GM23338 (cell line): ENCODE measurements at places on chromosomes 3 and 15. TPM values are rescaled to one million over a fixed set of nuclear protein-coding genes. Genes with fewer than 3 reads are reported as not detected.
A peak's percentile ranks its signal among the peaks of the same experiment; 100 is the strongest.

Gene SETD2
- 37.6 and 45.2 TPM in 2 replicates for total RNA-seq

Gene PAQR5
- 14.5 and 17.7 TPM in 2 replicates for total RNA-seq

GRCh38 chr3:112133626-112134334 lies 732 bp upstream of the GCSAM start:
- no peak overlapping the region for H3K4me3 ChIP-seq
- no peaks in the 10 kb centered on the region for H3K27me3 ChIP-seq
- peaks cover 20% of the 10 kb centered on the region for H3K4me1 ChIP-seq
- H3K36me3 ChIP-seq: no peaks in the 10 kb centered on the region
- DNase-seq: no peak
- no peak overlapping the region for H3K27ac ChIP-seq

Gene GOLGA8K
- total RNA-seq: not detected in 2 replicates

DNA sequence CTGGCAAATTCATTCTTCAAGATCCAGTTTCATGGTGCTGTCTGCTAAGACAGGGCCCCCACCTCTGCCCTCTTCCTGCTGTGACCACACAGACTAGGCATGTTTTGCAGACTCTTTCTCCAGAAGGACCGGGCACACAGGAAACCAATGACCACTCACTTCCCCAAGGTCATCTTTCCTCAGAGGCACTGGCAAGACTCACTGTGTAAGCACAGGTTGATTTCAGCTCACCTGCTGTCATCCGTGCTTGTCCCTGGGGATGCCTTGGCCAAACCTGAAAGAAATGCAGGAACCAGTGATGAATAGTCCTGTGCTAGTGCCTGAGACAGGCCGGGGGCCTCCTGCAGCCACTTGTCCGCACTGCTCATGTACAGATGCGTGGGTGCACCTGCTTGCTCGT lies 33.5 kb downstream of the ALS2CL start:
- no peaks in the 10 kb centered on the region for H3K27me3 ChIP-seq
- no peak for DNase-seq
- H3K4me3 ChIP-seq: no peak overlapping the region

DNA sequence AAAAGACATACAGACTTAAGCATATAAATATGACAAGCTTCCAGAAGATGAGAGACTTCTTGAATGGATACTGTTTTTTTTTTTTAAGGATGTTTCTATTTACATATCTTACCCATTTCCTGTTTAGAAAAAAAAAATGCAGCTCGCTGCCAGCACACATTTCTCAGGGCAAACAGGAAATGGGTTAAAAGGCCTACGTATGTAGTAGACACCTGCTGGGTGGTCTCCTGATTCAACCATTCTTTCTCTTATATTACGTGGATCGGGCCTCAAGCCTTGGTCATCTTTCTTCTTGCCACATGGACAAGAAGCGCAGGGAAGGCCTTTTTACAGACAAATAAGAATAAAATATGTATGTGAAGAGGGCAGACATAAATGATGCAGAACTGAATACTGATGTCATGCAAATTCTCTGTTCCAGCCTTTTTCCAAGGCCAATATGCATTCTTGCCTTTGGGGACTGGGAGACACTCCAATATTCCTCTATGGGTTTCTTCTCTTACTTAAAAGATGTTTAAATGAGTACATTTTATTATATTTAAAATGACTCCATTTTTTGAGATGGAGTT lies 35.0 kb upstream of the TJP1 start:
- H3K4me1 ChIP-seq: peaks cover 18% of the 10 kb centered on the region
- H3K36me3 ChIP-seq: no peaks in the 10 kb centered on the region
- H3K4me3 ChIP-seq: no peak overlapping the region
- no peaks in the 10 kb centered on the region for H3K27me3 ChIP-seq
- no peak for DNase-seq
- peak overlapping the region; percentile 7; the same call in 1 of the 2 replicates for H3K27ac ChIP-seq

Gene PPP2R3A
- total RNA-seq: 15.2 and 15.4 TPM in 2 replicates

DNA sequence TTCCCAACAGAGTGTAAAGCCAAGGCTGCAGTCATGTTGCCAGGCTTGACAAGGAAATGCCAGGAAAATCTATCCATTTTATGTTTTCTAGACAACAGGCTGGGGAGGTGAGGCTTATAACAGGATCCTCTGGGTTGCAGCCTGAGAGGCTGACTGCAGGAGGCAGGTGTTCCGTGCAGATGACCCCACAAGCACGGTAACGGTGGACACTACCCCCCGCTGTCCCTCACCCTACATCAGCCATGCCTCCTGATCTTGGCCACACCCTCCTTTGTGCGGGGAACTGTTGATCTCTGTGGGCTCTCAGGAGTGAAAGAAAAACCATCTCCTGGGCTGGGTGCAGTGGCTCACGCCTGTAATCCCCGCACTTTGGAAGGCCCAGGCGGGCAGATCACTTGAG lies 68.0 kb upstream of the ADPGK start:
- H3K27me3 ChIP-seq: no peaks in the 10 kb centered on the region
- H3K4me1 ChIP-seq: peaks cover 21% of the 10 kb centered on the region
- H3K4me3 ChIP-seq: no peak overlapping the region

Gene CPEB1
- 7.0 and 9.4 TPM in 2 replicates for total RNA-seq

GRCh38 chr3:157541506-157542236 lies 38.5 kb upstream of the VEPH1 start:
- H3K36me3 ChIP-seq: no peaks in the 10 kb centered on the region
- H3K4me1 ChIP-seq: no peaks in the 10 kb centered on the region; the same call in 1 of the 2 replicates
- no peak overlapping the region for H3K4me3 ChIP-seq
- no peak overlapping the region for H3K27ac ChIP-seq

GRCh38 chr3:127164615-127165014 lies 28.3 kb upstream of the PRR23E start:
- no peak for DNase-seq
- no peaks in the 10 kb centered on the region; the same call in 1 of the 2 replicates for H3K4me1 ChIP-seq
